ENCODE measurements at places on chromosomes 2 and 18. TPM values are rescaled to one million over a fixed set of nuclear protein-coding genes. Genes with fewer than 3 reads are reported as not detected.

DNA sequence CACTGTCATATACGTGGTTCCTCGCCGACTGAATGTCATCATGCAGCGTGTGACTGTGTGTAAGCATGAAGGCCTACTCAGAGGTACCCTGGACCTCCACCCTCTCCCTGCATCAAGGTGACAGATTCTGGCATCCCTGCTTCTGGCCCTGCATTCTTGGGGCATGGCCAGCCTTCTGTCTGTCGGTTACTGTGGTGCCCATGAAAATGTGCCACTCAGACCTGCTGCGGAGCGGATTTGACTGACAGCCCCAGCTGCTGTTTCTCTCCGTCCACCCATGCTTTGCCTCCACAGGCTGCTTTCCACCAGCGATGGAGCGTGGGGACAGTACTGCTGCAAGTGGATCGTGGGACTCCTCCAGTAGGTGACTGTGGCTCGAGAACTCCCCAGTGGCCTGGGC lies 9.6 kb downstream of the TMEM177 start:
- DNase-seq: no peak

KCNIP3 gene
- not detected for total RNA-seq

VWA3B gene
- not detected for total RNA-seq

MOCOS gene
- total RNA-seq: 0.04 TPM

HK2 gene
- 54.5 TPM for total RNA-seq

GRCh38 chr2:32745191-32745590 lies 117.3 kb downstream of the TTC27 start:
- no peak for DNase-seq

DNA sequence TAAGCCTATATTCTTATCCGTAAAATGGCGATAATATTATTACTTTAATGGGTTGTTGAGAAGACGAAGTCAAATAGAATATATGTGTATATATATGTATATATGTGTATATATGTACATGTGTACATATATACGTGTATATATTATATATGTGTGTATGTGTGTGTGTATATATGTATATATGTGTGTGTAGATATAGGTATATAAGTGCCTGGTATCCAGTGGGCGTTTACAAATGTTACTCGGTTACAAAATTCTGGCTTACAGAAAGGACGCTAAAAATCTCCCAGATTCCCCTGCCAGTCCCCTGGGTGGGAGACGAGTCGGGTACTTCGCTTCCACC lies 295 bp upstream of the MTX2 start:
- no peak for DNase-seq

DNA sequence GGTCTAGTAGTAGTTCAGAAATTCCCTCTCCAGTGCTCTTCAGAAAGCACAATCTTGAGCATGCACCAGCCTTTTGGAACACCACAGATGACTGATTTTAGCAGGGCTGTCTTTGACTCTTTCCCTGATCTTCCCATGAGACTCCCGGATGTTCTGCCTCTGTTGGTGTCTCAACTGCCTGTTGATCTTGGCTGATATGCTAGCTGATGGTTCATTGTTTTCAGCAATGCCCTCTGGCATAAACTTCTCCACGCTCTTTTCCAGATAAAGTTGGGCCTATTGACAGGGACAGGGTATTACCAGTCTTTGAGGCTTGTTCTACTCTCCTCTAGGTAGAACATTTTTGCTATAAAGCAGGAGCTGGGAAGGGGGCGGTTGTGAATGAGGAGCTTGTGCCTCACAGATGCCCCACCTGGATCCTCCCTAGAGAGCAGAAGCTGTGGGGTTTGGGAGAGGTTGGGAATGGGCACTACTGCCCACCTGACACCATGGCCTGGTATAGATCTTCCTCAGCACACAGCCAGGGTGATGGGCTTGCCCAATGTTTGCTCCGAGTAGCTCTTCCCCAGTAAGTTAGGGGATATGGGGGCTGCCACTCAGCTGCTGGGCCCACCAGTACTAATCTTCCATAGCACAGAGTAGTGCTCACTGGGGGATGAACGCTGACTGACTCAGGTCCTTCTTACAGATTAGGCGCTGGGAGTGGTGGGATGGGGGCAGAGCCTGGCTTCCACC lies 111.3 kb downstream of the PTGR3 start:
- DNase-seq: no peak

LOXHD1 gene
- not detected for total RNA-seq

DNA sequence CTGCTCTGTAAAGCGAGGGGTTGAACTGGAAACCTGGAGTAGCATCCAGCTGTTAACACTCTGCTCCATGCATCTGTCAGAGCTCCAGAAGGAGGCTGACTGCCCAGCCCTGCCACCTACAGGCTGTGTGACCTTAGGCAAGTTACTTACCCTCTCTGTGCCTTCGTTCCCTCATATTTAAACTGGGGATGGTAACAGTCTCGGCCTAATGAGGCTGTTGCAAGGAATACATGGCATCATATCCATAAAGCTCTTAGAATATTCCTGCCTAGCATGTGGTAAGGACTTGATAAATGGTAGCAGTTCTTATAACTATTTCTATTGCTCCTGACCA lies 80.6 kb downstream of the LRRFIP1 start:
- no peak for DNase-seq

- DNase-seq: no peak
Measured at GRCh38 chr2:232162187-232162586, 200.7 kb downstream of the DIS3L2 start.

TCF7L1 gene
- not detected for total RNA-seq

GRCh38 chr2:223626716-223627115 lies 24.6 kb upstream of the SCG2 start:
- DNase-seq: no peak

- no peak for DNase-seq
Measured at GRCh38 chr18:9709304-9709877, 1.3 kb downstream of the RAB31 start.

GRCh38 chr2:240278661-240279060 lies 138.2 kb upstream of the OTOS start:
- DNase-seq: no peak

OSBPL6 gene
- total RNA-seq: 1.2 TPM

ALPP gene
- not detected for total RNA-seq
